ENCODE measurements at places on chromosomes 5 and 9.

DNA sequence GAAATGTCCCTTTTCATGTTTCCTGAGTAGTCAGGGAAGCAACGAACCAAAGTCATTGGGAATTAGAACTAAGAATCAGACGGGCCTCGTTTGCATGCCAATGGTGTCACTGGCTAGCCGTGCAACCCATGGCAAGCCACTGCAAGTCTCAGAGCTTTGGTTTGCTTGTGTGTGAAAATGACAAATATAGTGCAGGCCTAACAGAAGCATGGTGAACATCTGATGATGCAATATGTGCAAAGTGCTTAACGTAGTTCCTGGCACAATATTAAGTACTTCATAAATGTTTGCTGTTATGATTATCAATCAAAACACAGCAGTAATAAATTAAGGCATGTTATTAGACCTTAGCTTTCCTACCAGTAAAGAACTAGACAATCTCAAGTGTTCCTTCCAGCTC is 118.0 kb upstream of the TRIM32 start:
- DNase-seq = no peak

- DNase-seq = no peak
These were observed 249.5 kb upstream of the PTGER4 start for GRCh38 chr5:40430101-40430710.

DNA sequence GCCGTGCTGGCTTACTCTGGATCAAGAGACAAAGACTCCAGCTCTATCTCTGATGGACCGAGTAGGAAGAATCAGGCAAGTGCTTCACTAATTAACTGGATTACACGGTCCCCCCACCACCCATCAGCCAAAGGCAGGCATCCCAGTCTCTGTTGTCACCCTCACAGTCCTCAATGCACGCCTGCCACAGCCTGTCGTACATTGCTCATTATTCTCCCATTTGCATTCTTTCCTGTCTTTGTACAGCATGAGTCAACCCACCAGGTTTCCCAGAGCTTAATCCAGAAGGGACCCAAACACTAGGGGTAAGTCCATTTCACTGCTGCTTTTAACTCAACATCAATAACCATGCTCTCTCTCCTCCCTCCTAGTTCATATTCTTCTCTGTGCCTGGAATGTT is 44.4 kb downstream of the PCA3 start:
- DNase-seq = no peak

- DNase-seq = no peak
These were observed 32.2 kb downstream of the NSA2 start for GRCh38 chr5:74798977-74799911.

GRCh38 chr9:113957821-113958341 is 81.8 kb downstream of the ZNF618 start:
- DNase-seq = no peak

DNA sequence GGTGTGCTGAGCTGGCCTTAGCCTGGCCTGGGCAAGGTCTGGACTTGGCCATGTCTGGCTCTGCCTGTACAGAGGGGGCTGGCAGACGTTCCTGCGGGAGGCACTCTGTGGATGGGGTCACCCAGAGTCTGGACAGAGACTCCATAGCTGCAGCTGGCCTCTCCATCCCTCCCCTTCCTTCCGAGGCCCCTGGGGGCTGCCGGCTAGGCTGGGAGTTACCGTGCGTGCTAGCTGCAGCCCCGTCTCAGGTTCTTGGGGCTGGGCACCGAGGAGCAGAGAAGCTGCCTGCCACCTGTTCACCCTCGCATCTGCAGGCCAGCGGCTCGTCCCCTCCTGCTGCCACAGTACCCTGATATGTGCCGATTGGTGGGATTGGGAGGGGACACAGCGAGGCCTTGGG is 63.4 kb downstream of the RXRA start:
- no peak for DNase-seq

- no peak for DNase-seq
These were observed 409.4 kb upstream of the CTNND2 start for GRCh38 chr5:12313602-12314001.

DNA sequence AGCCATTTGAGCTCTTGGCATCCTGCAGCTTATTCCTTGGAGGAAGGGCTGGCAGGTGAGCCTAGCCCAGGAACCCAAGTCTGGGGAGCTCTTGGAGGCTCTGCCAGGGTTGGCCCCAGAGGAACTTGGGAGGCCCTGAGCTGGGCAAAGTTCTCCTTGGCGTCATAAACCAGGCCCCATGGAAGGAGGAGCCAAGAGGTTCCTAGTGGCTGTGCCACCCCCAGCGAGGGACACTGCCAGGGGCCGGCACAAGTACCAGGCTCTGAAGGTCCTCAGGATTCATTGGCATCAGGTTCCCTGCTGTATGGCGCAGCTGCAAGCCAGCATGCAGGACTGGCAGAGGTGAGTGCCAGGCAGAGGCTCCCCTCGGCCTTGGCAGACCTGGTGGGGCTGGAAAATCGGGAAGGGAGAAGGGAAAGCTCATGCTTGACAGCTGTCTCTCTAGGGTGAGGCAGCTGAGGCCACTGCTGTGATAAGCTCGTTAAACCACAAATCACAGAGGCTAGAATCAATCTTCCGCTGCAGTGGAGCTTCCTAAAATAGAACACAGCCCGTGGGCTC is 54.6 kb upstream of the SYNPO start:
- DNase-seq = no peak

DNA sequence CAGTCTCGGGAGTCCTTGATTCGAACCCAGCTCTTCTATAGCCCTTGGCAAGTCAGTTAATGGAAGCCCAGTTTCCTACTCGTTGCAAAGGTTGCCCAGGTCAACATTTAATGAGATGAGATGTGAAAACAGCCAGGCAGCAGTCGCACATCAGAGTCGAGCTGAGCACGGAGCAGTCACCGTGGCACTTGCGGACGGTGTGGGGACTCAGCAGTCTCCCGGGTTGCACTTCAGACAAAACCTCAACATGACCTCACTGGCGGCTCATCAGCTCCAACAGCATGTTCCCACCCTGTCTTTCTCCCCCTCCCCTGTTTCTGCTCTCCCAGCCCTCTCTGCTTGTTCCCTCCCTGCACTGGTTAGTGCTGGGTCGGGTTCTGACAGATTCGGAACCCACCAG is 35.8 kb downstream of the UBE2QL1 start:
- DNase-seq = no peak

DNA sequence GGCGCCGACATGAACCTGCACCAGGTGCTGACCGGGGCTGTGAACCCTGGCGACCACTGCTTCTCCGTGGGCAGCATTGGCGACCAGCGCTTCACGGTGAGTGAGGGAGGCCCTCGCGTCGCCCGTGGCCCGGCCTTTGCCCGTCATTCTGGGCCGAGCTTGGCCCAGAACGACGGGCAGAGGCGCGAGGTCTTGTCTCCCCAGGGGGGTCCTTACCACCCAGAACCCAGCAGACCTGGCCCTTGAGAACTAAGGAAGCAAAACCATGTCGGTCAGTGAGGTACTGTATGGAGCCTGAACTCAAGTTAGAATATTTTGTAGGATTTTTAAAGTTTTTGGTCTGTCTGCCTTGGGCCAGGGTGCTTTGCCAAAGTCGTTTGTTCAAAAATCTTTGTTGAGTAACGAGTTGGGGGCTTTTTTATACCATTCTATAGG is 691 bp downstream of the DMXL1 start:
- no peak for DNase-seq

DNA sequence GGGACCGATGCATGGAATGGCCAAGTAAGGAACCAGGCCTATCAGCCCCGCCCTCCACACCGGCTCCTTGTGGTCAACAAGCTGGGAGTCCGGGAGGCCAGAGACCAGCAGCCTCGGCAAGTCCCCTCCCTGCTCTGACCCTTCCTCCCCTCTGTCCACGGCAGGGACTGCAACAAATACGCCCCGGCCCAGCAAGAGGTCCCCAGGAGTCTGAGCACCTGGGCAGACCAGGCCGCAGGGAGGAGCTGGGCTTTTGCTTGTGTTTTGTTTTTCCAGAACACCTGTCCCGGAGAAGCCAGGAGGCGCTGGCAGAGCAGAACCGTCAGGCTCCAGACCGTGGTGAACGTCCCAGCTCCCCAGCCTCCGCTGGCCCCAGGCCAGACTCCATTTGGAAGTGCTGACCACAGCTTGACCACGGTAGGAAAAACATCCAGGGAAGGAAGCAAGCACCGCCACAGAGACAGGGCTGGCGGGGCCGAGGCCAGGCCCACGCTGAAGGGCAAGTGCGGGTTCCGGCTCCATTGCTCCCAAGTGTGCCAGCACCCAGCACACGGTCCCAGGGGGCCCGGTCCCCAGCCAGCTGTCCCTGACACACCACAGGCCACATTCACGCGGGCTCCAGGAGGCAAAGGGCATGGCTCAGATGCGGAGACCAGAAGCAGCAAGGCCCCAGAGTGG is 56.7 kb downstream of the VAV2 start:
- DNase-seq = peak; percentile 35

DNA sequence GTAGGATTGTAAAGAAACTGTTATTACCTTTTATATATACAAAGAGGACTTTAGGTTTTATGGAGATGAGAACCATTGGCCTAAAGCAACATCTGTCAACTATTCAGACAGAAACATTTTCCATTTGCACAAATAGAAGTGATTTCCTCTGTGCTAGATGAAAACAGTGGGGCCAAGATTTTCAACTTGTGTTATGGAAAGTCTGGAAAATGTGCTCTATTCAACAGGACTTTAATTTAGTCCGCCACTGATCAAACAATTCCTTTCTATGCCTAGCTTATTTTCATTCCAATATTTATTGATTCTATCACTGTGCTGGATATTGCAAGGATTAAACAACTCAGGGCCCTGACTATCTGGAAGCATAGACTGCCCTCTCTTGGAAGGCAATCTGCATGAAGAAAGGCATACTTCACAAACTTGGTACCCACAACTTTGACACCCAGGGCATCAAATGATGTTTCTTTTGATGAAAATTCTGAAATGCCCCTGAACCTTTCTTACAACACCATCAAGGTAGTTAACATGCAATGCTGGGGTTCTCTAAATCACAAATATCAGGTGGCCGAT is 126.6 kb upstream of the HMHB1 start:
- DNase-seq = no peak

- no peak for DNase-seq
These were observed 76.5 kb downstream of the C9orf152 start for GRCh38 chr9:110131499-110131898.

- no peak for DNase-seq
These were observed 135.9 kb downstream of the GCNT1 start for GRCh38 chr9:76594764-76595424.

GRCh38 chr5:154287136-154287535 is 96.6 kb downstream of the GALNT10 start:
- no peak for DNase-seq

DNA sequence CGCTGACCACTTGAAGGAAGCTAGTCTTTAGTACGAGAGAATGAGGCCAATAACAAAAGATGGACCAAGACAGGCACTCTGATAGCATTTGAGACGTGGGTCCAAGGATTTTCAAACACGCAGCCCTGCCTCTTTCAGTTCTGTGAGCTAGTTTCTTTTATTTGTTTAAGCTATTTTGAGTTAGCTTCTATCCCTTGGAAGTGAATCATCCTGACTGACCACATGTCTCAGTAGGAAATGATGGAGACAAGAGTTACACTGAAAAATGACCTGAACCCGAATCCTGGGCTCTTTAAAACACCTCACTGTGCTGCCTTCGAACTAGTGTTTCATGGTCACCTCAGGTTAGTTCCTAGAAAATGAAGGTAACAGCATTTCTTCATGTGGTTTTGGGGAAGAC is 9.9 kb downstream of the TEK start:
- no peak for DNase-seq

DNA sequence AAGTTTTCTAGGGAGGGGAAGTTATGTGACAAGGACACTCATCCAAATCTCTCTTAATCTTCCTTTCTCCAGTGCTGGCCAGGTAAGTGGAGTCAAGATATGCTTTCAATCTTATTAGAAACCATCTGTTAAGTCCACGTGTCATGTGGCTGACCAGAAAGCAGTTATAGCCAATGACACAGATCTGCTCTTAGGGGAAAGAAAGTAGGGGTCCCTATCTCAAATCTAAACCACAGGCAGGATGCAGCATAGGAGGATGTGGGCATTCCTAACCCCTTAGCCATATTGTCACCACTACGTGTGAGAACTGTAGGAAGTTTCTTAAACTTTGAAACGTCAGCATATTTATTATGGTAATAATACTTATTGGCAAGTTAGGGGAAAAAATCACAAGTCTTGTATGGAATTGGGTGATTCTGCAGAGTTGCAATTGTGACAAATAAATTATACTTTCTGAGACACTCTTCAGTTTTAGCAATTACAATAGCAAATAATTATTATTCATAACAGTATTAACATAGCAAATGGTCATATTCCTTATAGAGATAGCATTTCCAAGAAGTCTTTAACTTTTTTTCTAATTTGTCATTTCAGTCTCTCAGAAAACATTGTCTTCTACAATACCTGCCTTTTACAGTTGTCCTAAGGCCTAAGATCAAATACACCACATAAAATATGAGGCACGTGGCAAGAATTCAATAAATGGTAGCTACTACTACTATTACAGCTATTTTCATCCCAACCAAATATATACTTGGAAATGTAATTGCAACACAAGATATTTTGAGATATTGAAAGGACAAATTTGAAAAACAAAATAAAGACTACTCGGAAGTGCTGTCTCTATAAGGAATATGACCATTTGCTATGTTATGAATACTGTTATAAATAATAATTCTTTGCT is 236.9 kb downstream of the PDE4D start:
- DNase-seq = no peak

DNA sequence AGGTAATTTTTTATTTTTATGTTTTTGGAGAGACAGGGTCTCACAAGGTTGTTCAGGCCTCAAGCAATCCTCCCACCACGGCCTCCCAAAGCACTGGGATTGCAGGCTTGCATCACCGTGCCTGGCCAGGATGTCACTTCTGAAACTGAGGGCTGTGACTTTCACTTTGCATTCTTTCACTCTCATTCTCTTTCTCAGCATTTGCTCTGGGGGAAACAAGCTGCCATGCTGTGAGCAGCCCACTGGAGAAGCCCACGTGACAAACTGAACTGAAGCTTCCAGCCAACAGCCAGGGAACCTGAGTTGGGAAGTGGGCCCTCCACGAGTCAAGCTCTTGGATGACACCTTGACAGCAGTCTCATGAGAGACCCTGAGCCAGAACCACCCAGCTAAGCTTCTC is 109.4 kb downstream of the C5orf15 start:
- DNase-seq = no peak

DNA sequence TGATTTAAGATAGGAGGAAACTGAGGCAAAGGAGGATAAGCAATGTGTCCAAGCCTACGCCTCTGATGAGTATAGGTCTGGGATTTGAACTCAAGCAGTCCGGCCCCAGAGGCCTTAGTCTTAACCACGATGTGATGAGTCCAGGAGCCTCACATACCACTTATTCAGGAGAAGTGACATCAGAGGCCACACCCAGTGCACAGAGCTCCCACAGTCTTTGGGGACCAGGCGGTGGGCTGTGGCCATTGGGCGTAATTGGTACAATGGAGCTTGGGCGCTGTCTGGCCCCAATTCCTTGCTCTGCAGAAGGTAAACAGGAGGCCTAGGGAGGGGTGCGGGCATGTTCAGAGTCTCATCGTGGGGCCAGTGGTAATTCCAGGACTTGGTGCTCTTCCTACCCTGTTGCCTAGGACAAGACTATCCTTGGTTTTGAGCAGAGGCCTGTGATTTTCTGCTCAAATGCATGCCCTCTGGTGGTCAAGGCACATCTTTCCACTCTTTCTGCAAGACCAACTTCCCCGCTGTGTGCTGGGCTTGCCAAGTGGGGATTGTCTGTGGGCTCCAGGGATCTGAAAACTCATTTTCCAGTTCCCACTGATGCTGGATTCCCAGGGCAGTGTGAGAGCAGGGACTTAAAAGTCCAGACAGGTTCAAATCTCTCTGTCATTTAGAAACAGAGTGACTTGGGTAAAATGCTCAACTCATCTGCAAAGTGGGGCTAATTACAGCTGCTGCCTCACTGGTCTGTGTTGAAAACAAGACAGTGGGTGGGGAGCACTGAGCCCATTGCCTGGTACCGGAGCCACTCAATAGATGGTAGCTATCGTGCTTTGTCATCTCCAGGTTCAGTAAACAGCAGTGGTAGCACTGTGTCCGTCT is 15.8 kb downstream of the NDST1 start:
- no peak for DNase-seq
